Urothelium cell line (cell line): ENCODE measurements at places on chromosomes 13 and 19.

DNA sequence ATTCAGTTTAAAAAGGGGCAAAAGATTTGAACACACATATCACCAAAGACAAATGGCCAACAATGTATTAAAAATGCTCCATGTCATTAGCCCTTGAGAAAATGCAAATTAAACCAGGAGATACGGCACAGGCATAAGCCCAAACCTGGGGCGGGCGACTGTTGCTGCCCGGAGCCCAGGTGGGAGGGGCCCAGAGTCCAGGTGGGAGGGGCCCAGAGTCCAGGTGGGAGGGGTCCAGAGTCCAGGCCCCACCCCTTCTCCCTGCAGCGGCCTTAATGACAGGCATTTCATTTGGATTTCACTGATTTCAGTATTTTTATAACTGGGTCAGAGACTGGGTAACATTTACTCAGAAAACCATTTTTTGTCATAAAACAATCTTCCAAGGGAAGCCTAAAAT is 78.2 kb downstream of the RASA3 start:
- DNase-seq, result peak; percentile 55

- DNase-seq, result no peak
Observed at GRCh38 chr19:16532440-16533234, 9.6 kb downstream of the CHERP start.

DNA sequence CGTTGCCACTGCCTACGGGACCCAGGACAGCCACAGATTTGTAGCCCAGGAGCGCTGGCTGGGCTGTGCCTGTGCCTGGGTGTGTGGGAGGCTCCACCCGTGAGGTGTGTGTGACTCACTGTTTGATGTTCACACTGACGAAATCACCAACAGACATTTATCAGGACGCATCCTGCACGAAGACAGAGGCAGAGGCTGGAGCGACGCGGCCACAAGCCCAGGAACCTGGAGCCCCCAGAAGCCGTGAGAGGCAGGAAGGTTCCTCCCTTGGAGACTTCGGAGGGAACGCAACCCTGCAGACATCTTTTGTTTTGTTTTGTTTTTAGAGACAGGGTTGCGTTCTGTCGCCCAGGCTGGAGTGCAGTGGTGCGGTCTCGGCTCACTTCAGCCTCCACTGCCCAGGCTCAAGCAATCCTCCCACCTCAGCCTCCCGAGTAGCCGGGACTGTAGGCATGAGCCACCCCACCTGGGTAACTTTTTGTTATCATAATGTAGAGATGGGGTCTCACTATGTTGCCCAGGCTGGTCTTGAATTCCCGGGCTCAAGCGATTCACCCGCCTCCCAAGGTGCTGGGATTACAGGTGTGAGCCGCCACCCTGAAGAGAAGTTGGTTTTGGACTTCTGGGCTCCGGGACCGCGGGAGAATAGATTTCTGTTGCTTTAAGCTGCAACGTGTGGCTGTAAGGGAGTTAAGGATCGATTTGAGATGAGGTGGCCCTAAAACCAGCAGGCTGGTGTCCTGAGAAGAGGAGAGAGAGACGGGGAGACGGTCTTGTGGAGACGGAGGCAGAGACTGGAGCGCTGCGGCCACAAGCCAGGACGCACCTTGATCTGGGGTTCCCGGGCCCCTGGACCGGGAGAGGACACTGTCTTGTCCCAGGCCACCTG is 24.9 kb upstream of the WDR18 start:
- peak; percentile 50 for DNase-seq

DNA sequence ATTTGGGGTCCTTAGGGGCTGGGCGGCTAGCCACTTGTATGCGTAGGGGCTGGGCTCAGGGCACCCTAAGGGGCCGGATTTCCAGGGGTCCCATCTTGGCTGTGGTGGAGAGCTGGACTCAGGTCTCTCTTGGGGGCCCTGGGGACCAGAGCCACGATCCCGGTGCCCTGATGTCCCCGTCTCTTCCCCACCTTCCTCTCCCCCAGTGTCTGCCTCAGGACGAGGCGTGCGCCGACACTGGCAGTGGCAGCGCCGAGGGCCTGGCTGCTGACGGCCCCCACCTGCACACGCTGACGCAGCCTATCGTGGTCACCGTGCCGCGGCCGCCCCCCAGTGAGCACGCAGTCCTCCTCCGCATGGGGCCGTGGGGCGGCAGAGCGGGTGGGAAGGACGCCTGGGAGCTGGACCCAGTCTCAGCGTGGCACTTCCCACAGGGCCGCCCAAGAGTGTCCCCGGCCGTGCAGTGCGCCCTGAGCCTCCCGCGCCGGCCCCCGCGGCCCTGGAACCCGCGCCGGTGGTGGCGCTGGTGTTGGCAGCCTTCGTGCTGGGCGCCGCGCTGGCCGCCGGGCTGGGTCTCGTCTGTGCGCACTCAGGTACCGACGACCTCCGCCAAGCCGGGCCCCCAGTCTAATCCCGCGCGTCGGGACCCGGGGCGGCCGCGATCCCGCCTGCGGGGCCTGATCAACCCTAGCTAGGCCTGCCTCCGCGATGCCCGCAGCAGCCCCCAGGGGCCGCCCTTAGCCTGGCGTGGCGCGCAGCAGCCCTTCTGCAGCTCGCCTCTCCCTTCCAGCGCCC is 2.7 kb upstream of the SNAPC2 start:
- no peak for DNase-seq

DNA sequence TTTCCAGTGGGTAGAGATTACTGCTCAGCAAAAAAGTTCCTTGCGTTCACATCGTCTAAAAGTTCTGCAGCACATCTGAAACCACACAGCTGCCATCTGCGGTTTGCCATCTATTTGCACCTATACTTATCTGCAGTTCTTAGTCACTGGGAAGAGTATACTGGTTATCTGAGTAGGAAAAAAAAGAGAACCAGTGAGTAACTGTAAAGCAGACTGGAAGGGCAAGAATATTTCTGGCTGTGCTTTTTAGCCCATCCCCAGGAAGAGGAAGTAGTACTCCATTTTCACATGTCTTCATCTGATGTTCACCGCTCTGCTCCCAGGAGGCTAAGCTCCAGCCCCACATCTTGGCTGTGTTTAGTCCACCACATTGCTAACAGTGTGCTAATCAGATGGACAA is 35.6 kb downstream of the EFNB2 start:
- DNase-seq, result no peak

DNA sequence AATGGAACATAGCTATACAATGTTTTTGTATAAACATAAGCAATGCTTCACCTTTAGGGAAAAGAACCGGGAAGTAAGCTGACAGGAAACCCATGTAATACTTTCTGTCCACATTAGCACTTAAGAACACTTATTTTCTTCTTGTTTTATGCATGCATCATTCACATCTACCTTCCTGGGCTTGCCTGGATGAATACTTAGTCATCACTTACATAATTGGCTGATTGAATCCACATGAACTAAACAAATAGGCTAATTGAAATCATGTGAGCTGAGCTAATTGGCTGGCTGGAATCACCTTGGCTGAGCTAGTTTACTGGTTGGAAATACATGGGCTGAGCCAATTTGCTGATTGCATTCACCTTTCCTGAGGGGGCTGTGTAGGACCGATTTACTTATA is 78.8 kb downstream of the ZNF726 start:
- DNase-seq, result no peak

- peak; percentile 16 for DNase-seq
Observed at GRCh38 chr13:75181906-75182305, 300.1 kb downstream of the TBC1D4 start.
